ENCODE measurements at places on chromosomes 2 and 18.

DNA sequence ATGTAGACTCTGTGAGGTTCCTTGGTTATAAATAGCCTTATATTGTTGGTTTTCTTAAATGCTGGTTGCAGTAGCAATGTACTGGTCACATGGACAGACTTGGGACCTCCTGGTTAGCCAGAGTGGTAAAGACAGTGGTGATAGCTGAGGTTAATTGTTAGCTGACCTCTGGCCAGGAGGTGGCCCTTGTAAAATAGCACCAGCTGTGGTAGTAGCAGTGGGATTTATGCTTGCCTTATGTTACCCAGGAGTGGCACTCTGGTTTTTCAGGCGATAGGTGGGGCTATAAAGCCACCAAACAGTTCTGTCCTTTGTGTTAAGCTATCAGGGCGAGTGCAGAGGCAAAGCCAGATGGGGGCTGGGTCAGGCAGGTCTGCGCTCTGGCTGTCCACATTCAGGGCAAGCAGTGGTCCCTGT lies 94.8 kb upstream of the SRD5A2 start:
- no peak for ATAC-seq

- ATAC-seq = no peak
Measured at GRCh38 chr2:88161446-88162244, 8.5 kb upstream of the THNSL2 start.

DNA sequence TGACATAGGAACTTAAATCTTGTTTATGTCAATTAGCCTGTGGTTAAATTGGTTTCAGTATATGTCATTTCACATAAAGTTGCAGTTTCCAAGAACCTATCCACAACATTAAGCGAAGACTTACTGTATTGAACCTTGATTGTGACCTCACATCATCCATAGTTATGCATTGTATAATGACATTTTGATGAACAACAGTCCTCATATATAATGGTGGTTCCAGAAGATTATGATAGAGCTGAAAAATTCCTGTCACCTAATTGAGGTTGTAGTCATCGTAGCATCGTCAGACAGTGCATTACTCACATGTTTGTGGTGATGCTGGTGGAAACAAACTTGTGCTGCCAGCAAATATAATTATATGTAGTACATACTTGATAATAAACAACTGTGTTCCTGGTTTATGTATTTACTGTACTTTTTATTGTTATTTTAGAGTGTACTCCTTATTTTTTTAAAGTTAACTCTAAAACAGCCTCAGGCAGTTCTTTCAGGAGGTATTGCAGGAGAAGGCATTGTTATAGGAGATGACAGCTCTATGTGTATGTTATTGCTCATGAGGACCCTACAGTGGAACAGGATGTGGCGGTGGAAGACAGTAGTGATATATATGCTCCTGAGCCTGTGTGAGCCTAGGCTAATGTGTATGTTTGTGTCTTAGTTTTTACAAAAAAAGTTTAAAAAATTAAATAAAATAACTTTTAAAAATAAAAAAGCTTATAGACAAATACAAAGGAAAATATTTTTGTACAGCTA lies 56.6 kb downstream of the UBE2E3 start:
- peak; percentile 79 for ATAC-seq

- ATAC-seq = no peak
Measured at GRCh38 chr2:98297817-98298682, 48.2 kb upstream of the CNGA3 start.

GRCh38 chr2:26064846-26065245 lies 31.0 kb downstream of the RAB10 start:
- ATAC-seq = no peak

GRCh38 chr2:1045109-1045508 lies 94.5 kb downstream of the SNTG2 start:
- ATAC-seq = peak; percentile 63

DNA sequence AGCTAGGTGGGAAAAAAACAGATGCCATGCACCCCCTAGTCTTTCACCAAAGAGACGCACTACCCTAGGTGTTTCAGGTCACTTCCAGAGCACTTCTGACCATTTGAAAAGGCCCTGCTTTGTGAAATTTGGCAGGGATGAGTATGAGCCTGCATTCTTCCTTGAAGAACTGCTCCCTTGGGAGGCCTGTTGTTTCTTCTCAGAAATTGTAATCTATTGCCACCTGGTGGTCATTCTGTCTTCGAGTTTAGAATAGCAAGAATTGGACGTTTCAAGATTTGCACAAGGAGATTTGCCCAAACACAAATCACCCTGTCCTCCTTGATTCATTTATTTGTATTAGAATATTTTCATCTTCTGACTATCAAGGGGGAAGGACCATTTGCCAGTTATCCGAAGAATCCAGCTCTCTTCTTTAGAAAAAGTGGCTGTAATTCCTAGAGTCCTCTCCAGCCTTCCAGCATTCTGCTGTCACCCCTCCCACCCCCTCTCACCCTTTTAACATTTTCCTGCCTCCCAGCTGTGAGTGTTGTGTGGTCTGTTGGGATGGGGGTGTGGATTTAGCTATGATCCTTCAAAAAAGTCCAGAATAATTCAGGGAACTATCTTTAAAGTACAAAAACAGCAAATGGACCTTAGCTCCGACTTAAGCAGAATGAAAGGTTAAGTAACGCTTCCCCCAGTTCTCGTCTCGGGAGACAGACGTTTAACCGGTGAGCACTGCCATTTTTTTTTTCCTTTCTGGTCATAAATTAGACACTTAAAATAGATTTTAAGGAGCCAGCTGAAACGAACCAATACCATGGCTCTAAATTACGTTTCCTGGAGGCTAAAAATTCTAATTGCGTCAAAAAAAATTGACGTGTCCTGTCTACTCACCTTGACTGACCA lies 3.7 kb upstream of the GAD1 start:
- no peak for ATAC-seq

- no peak for ATAC-seq
Measured at GRCh38 chr2:241560162-241560882, 1.8 kb downstream of the BOK start.

DNA sequence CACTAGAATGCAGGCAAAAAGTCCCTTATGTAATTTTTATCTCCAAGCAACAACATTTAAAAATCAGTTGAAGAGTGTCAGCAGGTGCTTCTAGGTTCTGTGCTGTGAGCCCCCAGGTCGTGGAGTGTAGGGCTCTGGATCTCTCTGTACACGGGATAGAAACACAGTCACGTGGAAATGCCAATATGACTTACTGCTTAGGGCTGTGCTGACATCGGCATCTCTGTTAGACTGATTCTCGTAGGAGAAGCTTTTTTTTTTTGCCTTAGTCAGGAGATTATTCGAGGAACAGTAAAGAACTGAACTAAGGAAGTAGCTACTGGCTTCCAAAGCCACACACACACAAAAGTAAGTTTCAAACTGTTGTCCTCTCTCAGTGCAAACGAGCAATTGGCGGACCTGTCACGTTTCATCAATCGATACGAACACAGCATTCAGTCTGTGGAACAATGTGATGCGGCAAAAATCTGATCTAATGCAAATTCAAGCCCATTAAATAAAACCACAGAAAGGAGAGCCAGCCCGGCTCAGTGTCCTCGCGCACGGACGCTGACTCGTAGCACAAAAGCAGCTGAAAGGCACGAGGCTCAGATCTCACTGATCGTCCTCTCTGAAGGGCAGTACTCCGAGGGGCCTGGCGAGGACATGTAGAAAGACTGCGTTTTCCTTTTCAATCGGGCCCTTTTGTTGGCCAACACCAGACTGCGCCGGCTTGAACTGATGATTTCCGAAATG lies 41.5 kb downstream of the PRELID3A start:
- no peak for ATAC-seq

- ATAC-seq = no peak
Measured at GRCh38 chr2:33521791-33522281, 45.4 kb downstream of the RASGRP3 start.

DNA sequence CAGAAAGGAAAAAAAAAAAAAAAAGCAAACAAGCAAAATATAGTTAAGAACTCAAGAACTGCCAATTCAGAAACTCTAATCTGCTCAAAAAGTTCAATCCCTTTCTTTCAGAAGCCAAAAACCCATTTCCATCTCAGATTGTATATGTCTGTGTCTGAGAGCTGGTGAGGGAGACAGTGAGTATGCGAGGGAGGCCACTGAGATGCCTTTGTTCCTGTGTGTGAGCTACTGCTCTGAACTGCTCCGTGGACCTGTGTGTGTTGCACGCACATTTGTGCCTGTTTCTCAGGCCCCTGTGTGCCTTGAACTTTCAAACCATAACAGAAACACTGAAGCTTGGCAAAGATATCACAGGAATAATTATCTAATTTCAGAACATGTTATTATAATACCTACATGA lies 2.5 kb upstream of the PKDCC start:
- no peak for ATAC-seq

DNA sequence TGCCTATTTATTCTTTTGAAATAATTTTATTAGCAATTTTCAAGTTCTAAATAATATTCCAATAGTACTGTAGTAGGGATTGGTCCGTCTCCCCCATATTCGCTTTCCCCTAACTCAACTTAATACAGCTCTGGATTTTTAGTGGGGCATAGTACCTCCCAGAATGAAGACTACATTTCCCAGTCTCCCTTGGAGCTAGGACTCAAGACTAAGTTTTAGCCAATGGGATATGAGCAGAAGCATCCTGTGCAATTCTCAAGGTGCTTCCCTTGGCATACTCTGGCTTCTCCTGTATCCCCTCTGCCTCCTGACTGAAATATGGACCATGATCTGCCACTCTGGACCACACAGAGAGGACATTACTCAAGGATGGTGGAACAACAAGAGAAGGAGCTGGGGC lies 24.1 kb downstream of the ST3GAL5 start:
- no peak for ATAC-seq

DNA sequence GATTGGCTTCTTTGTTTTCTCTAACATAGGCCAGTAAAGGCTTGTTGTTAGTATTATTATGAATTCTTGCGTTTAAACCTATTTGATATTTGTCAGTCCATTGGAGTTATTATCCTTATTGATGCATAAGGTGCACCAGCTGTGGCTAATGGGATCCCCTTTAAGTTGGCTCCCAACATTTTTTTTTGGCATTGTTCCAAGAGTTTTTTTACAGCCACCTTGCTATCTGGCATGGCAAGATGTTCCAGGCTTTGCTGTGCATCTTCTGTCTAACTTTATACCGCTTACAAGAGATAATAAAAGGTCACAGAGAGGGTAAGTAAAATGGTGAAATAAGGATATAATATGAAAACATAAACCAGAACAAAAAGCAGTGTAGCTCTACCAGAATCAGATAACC lies 157.5 kb upstream of the TACR1 start:
- ATAC-seq = no peak

GRCh38 chr2:37085731-37086147 lies 1.4 kb downstream of the GPATCH11 start:
- peak; percentile 29 for ATAC-seq

DNA sequence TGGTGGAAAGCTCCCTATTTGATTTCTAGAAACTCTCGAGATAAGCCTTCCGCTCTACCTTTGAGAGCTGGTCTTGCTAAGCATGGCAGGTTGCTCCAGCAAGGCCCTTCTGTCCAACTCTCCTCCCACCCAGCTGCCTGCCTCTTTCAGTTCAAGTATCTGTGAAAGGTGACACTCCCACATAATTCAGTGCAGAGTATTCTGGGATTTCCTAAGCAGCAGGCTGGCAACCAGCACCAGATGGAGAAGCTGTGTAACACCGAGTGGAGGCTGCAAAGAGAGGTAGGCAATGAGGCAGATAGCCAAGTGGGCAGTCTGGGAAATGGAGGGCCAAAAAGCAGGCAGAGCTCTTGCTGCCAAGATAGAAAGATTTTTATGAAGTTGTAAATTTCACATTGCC lies 88.4 kb upstream of the CAVIN2 start:
- no peak for ATAC-seq

- ATAC-seq = no peak
Measured at GRCh38 chr2:105102963-105103421, 65.1 kb downstream of the MRPS9 start.

DNA sequence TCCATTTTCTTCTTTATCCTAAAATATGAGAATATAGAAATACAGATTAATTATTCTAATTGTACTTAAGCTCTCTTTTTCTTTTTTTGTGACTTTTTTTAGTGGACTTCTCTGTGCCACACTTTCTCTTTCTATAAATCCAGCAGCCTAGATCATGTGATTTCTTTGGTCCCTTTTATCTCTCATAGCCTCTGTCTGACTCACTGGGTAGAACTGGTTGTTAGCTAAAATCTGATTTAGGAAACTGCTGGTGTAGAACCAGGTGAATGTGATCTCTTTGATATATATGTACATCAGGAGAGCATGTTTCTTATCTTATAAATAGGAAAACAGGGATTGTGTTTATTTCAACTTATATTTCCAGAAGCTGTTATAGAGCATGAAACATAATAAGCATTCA lies 54.9 kb downstream of the VRK2 start:
- ATAC-seq = no peak

DNA sequence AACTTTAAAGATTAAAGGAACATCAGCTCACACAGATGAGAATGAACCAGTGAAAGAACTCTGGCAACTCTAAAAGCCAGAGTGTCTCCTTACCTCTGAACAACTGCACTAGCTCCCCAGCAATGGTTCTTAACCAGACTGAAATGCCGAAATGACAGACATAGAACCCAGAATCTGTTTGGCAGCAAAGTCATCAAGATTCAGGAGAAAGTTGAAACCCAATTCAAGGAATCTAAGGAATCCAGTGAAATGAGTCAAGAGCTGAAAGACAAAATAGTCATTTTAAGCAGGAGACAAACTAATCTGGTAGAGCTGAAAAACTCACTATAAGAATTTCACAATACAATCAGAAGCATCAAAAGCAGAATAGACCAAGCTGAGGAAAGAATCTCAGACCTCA lies 72.0 kb downstream of the STRADB start:
- ATAC-seq = no peak

- ATAC-seq = no peak
Measured at GRCh38 chr2:62140426-62141141, 55.3 kb upstream of the B3GNT2 start.

DNA sequence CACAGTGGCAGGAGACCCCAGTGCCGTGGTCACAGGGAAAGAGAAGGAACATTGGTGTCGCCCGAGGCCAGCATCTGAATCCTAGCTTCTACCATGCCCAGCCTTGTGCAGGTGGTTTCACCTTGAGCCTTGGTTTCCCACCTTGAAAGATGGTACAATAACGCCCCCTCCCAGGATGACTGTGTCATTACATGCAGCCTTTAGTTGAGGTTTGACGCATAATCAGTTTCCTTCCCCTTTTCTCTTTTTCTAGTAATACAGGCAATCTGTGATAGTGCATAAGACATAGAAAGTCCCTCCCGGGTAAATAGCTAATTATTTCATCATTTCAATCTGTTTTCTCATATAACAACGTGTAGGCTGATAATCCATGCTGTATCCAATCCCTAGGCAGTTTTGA lies 29.8 kb upstream of the ZNF407 start:
- ATAC-seq = no peak

DNA sequence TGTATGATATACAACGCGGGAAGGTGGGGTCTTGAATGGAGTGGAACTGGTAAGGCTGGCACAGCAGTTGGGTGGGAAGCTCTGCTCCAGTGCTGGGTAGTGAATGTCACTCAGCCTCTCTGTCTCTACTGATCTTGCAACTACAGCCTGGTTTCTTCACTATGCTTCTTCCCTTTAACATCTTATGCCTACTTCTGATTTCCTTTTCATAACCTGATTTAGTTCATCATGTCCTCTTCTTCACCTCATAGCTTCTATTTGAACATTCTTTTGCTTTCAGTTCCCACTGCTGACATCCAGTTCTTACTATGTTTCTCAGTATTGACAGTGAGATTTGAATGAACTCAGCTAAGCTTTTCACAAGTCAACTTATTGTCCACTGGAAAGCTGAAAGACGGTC lies 286.2 kb downstream of the ARL6IP6 start:
- no peak for ATAC-seq

Measured in activated T-helper 17 cell treated with anti-CD3 and anti-CD28 coated beads, Interleukin-2, amount 50 U/mL, for 72 hours (primary cell).